ENCODE measurements at places on chromosomes 3 and 15. TPM values are rescaled to one million over a fixed set of nuclear protein-coding genes. Genes with fewer than 3 reads are reported as not detected.
A peak's percentile ranks its signal among the peaks of the same experiment; 100 is the strongest.

GRCh38 chr15:93645594-93645993 is 556.6 kb upstream of the RGMA start:
- no peak for DNase-seq

The MYL3 gene
- not detected for total RNA-seq

DNA sequence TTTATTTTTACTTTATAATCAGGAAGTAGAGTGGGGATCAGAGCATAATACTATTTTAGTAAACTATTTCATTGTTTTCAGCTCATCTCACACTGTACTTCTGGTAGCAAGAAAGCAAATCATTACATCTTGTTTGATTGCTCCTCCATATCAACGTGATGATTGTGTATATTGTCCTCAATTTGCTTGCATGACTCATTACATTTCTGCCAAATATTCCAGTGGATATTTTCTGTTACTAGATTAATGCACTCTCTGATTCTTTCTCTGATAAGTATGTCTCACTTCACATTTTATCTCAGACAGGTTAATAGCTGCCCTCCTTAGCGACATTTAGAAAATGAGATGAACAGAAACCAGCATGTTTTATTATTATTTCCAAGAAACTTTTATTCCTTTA is 1145.3 kb downstream of the OTOL1 start:
- no peak for DNase-seq

The NR2E3 gene
- not detected for total RNA-seq

GRCh38 chr15:84810073-84810840 is 6.9 kb upstream of the ALPK3 start:
- no peak for DNase-seq

- DNase-seq, result no peak
These were observed 34.6 kb downstream of the CD200R1L start for GRCh38 chr3:112811917-112812660.

- DNase-seq, result no peak
These were observed 47.4 kb upstream of the VGLL4 start for GRCh38 chr3:11690863-11691766.

The SPINK8 gene
- not detected for total RNA-seq

- no peak for DNase-seq
These were observed 1.7 kb downstream of the OXNAD1 start for GRCh38 chr3:16266714-16267113.

GRCh38 chr3:181290941-181291340 is 301.4 kb upstream of the DNAJC19 start:
- no peak for DNase-seq

DNA sequence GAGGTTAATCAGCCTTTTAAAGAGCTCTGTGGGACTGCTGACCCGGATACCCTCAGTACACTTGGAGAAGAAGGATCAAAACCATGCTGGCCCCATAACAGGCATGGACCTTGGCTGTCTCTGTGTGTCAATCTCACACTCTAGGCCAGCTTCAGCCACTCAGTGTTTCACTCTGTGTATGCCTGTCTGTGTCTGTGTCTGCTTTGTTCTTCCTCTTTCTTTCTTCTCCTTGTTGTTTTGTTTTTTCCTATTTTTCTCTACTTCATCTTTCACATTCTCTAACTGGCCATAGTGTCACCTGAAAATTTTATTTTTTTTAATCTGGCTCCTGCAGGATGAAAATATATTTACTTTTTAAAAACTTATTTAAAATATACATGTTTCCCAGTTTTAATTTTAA is 51.1 kb downstream of the SERP1 start:
- no peak for DNase-seq

GRCh38 chr3:97970156-97970555 is 2.1 kb downstream of the RIOX2 start:
- no peak for DNase-seq

GRCh38 chr3:43288366-43288765 is 2.0 kb downstream of the SNRK start:
- DNase-seq, result peak; percentile 55

- DNase-seq, result no peak
These were observed 51.9 kb downstream of the EPHB1 start for GRCh38 chr3:134846911-134847317.

GRCh38 chr3:169759256-169759655 is 5.6 kb downstream of the TERC start:
- peak; percentile 45 for DNase-seq

GRCh38 chr15:72967397-72967796 is 84.9 kb upstream of the NEO1 start:
- DNase-seq, result peak; percentile 33

DNA sequence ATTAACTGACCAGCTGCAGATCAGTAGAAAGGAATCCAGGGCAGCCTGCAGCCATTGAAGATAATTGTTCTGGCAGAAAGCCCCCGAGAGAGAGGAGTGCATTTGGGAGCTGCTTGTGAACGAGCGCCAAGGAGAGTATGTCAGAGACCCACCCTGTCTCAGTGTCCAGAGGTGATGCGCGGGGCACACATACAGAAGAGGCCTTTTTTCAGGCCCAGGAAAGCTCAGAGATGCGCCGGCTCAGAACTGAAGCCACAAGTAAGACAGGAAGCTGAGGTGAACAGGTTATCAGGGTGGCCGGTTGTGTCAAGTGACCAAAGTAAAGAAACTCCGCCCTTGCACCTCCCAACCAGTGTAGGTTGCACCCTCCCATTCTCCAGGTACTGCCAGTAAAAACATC is 59.8 kb upstream of the HEG1 start:
- DNase-seq, result no peak

- DNase-seq, result no peak
These were observed 260.9 kb upstream of the CFAP20DC start for GRCh38 chr3:59310736-59311135.

The C3orf22 gene
- not detected for total RNA-seq

- DNase-seq, result no peak
These were observed 674 bp downstream of the SERP1 start for GRCh38 chr3:150545419-150546225.

The THAP10 gene
- total RNA-seq, result not detected

DNA sequence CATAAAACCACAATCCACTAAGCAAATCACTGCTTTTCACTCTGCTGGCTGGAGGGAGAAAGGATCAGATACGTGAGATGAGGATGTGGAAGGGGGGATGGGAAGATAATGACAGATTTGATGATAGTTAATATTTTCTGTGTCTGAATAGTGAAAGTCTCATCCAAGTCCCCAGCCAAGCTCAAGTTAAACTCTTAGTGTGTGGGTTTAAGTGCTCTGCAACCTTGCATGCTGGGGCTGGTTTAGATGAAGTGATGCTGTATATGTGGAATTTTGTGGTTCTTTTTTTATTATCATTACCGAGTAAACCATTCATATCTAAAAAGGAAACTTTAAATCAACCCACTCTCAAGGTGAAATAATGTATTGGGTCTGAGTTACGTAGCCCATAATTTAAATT is 111.0 kb downstream of the TPRG1 start:
- DNase-seq, result no peak

The ARPC4 gene
- total RNA-seq, result 285 TPM

DNA sequence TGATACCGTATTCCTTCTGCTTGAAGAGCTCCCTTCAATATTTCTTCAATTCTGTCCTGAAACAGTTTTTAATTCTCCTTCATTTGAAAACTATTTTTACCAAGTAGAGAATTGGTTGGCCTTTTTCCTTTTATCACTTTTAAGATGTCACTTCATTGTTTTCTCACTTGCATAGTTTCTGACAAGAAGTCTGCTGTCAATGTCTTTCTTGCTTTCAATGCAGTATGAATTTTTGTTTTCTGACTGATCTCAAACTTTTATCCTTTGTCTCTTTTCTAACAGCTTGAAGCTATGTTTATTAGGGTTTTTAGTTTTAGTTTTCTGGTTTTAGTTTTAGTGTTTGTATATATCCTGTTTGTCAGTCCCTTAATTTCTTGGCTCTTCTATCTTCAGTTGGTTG is 364.8 kb upstream of the TPRG1 start:
- no peak for DNase-seq

GRCh38 chr15:25890529-25890928 is 27.4 kb upstream of the ATP10A start:
- DNase-seq, result no peak

DNA sequence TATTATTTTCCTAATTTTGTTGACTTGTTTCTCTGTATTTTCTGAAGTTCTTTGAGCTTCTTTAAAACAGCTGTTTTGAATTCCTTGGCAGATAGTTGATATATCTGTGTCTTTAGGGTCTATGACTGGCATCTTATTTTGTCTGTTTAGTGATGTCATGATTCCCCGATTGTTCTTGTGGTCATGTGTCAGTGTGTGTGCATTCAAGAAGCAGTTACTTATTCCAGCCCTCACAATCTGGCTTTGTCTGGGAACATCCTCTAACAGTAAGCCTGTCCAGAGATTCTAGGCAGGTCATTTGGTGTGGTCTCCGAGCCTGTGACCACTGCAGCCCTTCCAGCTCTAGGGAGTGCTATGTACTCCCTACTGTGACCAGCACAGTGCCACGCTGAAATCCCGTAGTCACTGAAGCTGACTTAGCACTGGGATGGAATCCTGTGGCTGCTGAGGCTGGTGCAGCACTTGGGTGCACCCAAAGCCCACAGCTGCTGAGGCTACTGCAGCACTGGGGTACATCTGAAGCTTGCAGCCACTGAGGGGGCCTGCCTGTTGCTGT is 6.7 kb downstream of the LNP1 start:
- DNase-seq, result no peak

DNA sequence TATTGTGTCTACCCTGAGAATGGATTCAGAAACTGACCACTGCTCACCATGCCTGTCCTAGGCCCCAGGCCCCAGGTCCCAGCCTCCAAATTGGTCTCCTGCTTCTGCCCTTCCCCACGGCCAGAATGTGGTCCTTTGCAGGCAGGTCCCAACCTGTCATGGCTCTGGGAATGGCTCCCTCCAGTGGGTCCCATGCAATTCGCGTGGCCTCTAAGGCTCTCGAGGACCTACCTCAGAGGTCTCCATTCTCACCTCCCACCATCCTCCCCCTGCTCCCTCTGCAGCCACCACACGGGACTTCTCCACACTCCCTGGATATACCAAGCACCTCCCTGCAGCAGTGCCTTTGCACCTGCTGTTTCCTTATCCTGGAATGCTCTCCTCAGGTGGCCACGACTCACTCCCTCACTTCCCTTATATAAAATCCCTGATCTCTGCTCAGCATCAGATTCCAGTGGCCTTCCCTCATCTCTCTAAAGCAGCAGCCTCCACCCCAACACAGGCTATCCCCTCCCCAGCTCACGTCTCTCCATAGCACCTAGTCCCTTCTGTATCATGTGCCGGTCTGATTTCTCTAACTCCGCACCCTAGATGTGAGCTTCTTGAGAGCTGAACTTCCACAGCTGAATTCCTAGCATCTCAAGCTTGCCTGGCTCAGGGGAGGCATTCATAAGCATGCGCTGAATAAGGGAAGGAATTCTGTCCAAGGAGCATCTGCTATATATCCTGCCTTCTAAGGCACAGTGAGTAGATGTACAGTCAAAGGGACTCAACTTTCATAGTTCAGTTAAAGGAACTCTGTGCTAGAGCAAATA is 56.9 kb downstream of the ARRDC4 start:
- DNase-seq, result no peak

The GPR15 gene
- total RNA-seq, result 1.5 TPM

The NMNAT3 gene
- total RNA-seq, result 3.7 TPM

The BUB1B gene
- 1.9 TPM for total RNA-seq

GRCh38 chr15:76991741-76992645 is 2.9 kb upstream of the PSTPIP1 start:
- DNase-seq, result no peak

- DNase-seq, result no peak
These were observed 8.9 kb upstream of the IDH3A start for GRCh38 chr15:78140292-78140691.
